ENCODE measurements at places on chromosomes 1 and 21.

DNA sequence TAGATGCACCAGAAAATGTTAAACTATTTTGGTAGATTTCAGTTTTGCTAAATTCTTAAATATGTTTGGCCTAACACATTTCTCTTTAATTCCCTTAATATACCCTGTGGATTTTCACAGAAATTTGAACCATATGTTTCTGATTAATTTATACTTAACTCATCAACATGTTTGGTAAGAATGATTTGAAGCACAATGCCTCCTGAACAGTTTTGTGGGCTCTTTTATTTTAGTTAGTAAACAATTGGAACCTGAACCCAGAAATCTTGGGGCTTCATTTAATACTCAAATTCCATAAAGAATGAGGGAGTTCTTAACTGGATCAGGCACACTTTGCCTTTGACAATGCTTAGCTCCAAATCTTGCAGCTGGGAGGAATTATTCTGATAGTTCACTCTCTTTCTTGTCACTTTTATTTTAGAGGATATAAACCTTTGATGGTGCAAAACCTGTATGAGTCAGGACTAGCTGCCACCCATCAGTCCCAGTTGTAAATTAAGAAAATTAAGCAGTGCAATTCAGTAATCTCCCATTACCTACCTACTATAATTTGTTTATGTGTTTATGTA lies 24.6 kb upstream of the LYPLAL1 start:
- no peak for DNase-seq

GRCh38 chr1:234583755-234584419 lies 26.1 kb downstream of the IRF2BP2 start:
- DNase-seq = no peak

DNA sequence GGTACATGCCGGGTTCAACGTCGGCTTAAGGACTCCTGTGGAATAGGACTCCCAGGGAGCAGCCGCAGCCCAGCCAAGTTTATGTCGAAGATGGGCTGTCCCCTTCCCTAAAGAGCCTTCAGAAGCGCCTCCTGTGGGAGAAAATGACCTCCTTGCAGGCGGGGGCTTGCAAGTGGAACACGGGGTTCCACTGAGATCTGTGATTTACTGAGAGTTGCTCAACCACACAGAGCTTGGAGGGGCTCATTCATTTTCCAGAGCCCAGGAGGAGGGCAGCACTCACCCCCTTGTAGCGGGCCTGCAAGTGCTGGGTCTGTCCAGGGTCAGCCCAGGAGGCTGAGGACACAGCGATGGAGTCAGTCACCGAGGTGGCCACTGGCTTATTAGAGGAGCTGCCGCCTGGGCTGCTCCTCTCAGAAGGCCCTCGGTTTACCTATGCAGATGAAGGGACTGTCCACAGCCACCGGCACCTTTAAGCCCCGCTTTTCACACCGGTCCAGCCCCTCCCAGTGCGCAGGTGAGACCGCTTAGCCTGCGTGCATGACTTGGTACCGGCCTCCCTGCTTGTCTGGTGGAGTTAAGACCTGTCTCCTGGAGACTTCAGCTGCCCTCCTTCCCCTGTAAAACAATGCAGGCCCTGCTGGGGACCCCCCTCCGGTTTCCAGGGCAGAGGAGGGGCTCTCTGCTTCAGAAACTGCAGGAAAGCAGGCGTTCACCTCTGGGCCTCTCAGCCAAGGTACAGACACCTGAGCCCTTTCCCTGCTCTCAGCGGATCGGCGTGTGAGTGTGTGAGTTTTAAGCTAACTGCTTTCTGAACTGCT lies 57.5 kb downstream of the ATP5PO start:
- DNase-seq = no peak

GRCh38 chr1:246564839-246565750 lies 966 bp downstream of the TFB2M start:
- no peak for DNase-seq

- DNase-seq = no peak
These were observed 118.5 kb downstream of the ZMYM4 start for GRCh38 chr1:35386959-35387358.

DNA sequence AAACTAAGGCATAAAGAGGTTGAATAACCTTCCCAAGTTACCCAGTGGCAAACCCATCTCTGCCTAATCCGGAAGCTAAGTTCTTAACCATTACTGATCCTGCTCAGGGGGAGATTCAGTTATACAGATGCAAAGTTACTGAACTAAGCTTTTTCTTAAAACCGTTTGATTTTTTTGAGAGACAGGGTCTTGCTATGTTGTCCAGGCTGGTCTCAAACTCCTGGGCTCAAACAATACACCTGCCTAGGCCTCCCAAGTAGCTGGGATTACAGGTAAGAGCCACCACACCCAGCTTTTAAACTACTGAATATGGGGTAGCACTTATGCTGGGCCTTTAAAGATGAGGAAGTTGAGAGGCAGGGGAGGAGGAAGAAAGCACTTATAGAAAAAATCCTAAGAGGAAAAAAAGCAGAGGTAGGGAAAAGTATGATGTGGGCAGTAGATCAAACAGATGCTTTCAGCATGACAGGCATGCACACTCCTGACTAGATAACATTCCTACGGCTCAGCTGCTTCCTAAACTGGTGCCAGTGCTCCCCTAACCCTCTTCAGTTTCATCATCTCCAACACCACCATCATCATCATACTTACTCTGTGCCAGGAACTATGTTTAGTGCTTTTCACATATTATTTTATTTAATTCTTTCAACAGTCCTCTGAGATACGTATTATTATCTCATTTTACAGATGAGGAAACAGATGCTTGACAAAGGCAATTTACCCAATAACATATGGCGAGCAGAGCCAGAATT lies 5.8 kb downstream of the PAFAH2 start:
- no peak for DNase-seq

GRCh38 chr1:15100121-15100879 lies 53.2 kb upstream of the TMEM51 start:
- peak; percentile 65 for DNase-seq

- no peak for DNase-seq
These were observed 27.7 kb downstream of the TMCO4 start for GRCh38 chr1:19772053-19772452.

DNA sequence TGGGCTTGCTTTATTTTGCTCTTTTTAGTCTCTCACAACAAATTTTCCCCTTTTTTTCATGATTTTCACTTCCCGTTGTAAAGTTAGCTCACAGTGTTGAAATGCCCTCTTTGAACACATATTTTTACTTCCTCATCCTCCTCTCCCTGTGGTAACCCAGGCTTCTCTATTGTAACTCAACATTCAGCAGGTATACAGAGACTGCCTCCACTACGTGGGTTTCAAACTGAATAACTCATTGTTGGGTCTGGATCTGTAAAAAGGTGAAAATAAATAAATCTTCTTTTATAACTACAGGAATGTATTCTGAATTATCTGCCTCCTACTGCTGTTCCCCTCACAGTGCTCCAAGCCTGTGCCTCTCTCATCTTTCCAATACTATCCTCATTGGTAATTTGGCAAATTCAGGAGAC lies 166.4 kb downstream of the RUNX1 start:
- no peak for DNase-seq
